ENCODE measurements at places on chromosomes 16 and 17. TPM values are rescaled to one million over a fixed set of nuclear protein-coding genes. Genes with fewer than 3 reads are reported as not detected.

- no peak for DNase-seq
Observed at GRCh38 chr17:8862213-8863056, 5.0 kb downstream of the PIK3R6 start.

DNA sequence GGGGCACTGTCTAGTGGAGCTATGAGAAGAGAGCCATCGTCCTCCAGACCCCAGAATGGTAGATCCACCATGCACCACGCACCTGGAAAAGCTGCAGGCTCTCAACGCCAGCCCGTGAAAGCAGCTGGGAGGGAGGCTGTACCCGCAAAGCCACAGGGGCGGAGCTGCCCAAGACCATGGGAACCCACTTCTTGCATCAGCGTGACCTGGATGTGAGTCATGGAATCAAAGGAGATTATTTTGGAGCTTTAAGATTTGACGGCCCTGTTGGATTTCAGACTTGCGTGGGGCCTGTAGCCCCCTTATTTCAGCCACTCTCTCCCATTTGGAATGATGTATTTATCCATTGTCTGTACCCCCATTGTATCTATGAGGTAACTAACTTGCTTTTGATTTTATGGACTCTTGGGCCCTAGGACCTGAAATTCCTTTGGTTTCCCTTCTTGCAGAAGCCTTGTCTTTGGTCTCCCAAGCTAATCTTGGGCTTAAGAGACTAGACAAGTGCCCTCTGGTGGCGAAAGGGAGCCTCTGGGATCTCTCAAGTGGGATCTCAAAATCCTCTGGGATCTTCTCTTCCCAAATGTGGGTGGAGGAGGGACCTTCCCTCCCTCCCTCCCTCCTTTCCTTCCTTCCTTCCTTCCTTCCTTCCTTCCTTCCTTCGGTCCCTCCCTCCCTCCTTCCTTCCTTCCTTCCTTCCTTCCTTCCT is 58.2 kb upstream of the HAPSTR1 start:
- no peak for DNase-seq

GRCh38 chr17:65532101-65532890 is 29.2 kb downstream of the AXIN2 start:
- DNase-seq: no peak

- no peak for DNase-seq
Observed at GRCh38 chr16:81956213-81956948, 54.9 kb downstream of the SDR42E1 start.

DNA sequence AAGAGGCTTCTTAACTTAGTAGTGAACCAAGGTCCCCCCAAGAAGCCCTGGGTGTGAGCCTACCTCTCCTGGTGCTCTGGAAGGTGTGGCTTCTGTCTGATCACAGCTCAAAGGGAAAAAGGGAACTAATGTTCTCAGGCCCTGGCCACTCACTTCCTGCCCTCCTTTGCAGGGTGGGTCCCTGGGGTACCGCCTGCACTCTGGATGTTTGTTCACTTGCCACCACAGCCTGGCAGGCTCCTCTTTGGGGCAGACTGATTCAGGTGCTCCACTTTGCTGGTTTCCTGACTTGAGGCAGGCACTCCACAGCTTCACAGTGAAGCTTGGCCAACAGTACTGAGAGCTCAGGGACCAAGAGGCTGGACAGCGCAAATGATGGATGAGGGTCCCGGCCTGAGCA is 5.9 kb upstream of the MYO15A start:
- DNase-seq: no peak

GRCh38 chr16:74661064-74661463 is 5.6 kb downstream of the RFWD3 start:
- DNase-seq: no peak

GRCh38 chr17:38729886-38730525 is at the start of gene CISD3:
Gene CISD3 (plus strand): TSS chr17:38730341. CDS start chr17:38730359, 18 bp downstream.
- no peak for DNase-seq

DNA sequence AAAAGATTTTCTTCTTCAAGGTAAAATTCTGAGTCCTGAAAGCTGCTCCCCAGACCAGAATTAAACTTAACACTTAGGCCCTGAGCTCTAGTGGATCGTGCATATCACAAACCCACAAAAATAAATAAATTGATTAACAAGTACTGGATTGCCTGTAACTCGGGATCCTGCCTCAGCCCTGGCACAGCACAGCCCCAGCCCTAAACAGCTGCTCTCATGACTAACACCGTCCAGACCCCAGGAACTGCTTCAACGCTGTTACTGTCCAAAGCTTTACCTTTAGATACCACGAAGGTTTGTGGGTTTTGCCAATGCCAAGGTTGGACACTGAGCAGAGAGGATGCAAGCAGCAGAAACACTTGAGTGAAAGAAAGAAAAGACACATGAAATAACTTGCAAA is 172.5 kb downstream of the COPRS start:
- DNase-seq: no peak

GRCh38 chr16:57608462-57609113 is 19.8 kb upstream of the ADGRG1 start:
- no peak for DNase-seq

GRCh38 chr17:82223517-82223916 is 5.3 kb upstream of the SLC16A3 start:
- DNase-seq: no peak

- DNase-seq: no peak
Observed at GRCh38 chr17:28744104-28744971, 527 bp downstream of the TRAF4 start.

DNA sequence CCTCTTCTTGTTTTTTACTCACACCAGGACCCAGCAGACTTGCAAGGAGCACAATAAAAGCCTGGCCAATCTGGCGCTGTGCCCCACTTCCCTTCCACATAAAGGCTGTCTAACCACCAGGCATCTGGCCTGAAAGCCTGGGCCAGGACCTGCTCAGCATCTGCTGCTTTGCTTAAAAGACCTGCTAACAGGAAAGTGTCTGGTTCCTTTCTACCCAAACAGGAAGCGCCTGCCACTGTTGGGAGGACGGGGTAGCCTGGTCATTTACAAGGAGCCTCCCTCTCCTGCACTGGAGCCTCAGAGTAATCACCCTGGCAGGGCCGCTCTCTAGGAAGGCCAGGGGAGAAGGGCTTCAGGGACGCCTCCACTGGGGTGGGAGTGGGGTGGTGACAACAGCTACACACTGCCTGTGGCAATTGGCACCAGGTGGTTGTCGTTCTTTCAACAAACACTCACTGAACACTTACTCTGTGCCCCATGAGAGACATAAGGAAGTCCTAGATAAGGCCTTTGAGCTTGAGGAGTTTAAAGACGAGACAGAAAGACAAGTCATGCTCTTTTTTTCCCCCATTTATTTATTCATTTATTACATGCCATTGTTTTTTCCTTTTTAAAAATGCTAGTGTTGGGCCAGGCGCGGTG is 6.3 kb upstream of the MMP28 start:
- no peak for DNase-seq

GRCh38 chr16:52247737-52248136 is 299.2 kb downstream of the TOX3 start:
- DNase-seq: no peak

- no peak for DNase-seq
Observed at GRCh38 chr16:84840687-84841627, 21.2 kb downstream of the CRISPLD2 start.

DNA sequence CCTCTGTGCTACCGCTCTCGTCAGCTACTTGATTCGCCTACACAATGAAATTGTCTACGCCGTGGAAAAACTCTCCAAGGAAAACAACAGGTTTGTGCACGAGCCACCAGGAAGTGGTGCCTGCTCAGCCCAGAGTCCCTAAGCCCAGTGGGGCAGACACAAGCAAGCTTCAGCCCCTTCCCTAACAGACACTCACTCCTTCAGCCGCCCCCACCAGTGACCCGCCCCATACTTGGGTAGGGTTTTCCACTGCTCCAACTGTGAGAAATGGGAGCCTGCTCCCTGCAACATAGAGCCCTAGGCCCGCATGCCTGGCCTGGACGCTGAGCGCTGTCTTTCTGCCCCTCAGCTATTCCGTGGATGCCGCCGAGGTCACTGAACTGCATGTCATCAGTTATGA is 28.6 kb upstream of the ENDOV start:
- DNase-seq: no peak

The CES4A gene
- 4.0 TPM for polyA plus RNA-seq

The PRAC2 gene
- 1.7 TPM for polyA plus RNA-seq

The HOXB5 gene
- polyA plus RNA-seq: 1.2 TPM

The PIK3R6 gene
- polyA plus RNA-seq: 0.79 TPM

The CDIPT gene
- 179 TPM for polyA plus RNA-seq

The PARD6A gene
- polyA plus RNA-seq: 6.5 TPM

The CA4 gene
- 5.7 TPM for polyA plus RNA-seq

The WFIKKN1 gene
- polyA plus RNA-seq: 0.30 TPM

The CLEC18A gene
- 0.33 TPM for polyA plus RNA-seq
